ENCODE measurements at places on chromosomes 4 and X.
A peak's percentile ranks its signal among the peaks of the same experiment; 100 is the strongest.

DNA sequence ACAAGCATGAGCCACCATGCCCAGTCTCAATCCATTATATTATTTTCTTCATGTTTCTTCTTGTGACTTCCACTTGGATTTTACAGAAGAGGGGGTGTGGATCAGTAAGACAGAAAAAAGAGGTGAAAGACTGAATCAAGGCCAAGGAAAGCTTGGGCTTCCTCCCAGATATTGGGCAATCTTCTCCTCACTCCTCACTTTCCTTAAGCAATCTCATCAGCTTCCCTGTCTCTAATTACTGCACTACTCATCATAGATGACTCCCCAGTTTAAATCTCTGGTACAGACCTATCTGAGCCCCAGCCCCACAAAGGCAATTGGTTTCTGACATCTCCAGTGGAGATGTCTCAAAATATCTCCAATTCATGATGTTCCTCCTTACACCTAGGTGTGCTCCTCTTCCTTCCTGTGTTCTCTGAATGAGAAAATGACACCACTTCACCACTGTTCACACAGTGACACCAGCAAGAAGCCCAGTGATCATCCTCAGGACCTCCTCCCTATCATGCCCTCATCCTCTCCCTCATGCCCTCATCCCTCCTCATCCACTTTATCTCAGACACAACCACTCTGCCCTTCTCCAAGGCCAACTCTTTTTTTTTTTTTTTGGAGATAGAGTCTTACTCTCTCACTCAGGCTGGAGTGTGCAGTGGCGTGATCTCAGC lies 44.8 kb upstream of the HERC6 start:
- DNase-seq: no peak

DNA sequence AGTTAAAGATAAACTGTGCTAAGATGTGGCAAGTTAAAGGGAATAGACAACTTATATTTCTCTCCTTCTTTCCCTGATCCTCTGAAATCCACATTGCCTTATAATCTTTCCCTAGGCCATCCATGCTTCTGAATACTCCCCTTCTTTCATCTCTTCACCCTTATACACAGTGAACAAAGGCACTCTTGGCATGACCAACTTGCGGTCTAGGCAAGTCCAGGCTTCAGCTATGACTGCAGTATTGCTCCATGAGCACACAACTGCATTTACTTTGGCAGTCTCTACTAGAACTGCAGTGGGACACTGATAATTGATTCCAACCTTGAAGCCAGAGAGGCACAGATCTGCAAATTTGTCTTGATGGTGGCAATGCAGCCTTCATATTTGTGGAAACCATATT lies 24.2 kb upstream of the UBA6 start:
- DNase-seq: no peak

DNA sequence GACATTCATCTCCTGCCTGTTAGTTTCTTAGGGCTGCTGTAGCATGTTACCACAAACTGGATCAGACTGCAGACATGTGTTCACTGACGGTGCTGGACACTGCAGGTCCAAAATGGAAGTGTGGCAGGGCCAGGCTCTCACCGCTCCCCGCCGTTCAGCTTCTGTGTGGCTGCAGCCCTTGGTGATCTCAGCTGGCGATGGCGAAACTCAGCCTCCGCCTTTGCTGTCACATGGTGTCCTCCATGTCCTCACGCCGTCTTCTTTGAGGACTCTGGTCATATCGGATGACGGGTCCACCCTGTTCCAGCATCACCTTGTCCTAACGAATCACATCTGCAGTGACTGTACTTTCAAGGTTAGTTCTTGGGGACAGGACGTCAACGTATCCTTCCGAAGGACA lies 25.9 kb upstream of the HELT start:
- DNase-seq: no peak

- DNase-seq: no peak
These were observed 20.8 kb upstream of the CXCL3 start for GRCh38 chr4:74059161-74059829.

GRCh38 chr4:1290165-1290977 lies 680 bp downstream of the MAEA start:
- peak; percentile 66 for DNase-seq

GRCh38 chr4:61427818-61428495 lies 227.8 kb downstream of the ADGRL3 start:
- DNase-seq: no peak

- peak; percentile 97 for DNase-seq
These were observed at the start of gene PPP2R3B for GRCh38 chrX:386768-387575. TSS of gene PPP2R3B (minus strand) at chrX:386907. CDS start at chrX:386691, 216 bp downstream.

DNA sequence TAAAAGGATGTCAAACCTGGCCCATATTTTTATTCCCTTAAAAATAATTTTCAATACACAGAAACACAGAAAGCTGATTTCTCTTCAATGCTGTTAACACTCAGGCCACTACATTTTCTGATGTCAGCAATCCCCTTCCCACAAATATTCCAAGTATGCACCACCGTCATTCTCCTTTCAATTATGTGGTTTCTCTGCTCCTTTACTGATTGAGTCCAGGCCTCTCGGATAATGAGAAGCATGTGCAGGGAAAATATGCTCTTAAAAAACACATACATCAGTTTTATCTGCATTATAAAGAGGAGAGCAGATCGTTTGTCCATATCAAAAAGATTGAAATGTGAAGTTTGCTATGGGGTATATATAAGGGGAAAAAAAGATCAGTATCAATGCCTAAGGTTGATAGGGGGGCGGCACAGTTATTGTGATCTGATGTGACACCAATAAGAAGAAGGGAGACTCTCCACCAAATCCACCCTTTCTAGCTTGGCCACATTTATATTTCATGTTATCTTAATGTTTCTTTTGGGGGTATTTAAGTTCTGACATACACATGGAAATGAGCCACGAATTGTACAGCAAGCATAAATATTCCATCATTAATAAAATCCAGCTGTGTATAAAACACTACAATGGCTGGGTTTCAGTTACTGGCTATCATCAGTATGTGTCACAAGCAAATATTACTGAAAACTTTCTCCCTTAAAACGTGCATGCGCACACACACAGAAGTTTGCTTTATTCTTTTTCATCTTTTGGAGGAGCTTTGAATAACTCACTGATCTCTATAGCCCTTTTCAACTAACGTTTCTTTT lies 6.4 kb downstream of the AMOT start:
- no peak for DNase-seq

DNA sequence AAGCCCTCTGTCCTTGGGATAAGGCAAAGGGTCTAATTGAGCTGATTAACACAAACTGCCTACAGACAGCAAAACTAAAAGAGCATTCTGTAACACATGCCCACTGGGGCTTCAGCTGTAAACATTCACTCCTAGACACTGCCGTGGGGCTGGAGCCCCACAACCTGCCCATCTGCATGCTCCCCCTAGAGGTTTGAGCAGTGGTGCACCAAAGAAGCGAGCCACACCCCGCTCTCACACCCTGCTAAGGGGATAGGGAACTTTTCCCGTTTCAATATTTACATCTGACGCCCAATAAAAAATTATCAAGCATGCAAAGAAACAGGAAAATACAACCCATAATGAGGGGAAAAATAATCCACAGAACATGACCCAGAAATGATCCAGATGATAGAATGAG lies 46.9 kb upstream of the HSD17B10 start:
- no peak for DNase-seq

- no peak for DNase-seq
These were observed 603.8 kb upstream of the PCDH7 start for GRCh38 chr4:30116401-30116800.

DNA sequence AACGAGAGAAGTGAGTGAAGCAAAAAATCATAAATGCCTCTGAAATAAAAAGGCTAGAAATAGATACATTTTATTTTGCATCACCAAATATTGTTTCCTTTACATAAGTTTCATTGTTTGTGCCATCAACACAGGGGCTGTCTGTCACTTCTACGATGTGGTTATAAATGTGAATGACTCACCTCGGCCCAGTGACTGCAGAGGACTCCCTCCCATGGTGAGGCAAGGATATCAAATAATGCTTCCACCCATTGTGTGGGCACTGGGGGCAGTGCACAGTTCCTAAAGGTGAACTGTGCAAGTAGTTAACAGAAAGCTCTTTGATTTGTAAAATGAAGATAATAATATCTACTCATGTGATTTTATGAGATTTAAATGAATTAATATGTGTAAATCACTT lies 230.3 kb upstream of the NEIL3 start:
- peak; percentile 39 for DNase-seq

DNA sequence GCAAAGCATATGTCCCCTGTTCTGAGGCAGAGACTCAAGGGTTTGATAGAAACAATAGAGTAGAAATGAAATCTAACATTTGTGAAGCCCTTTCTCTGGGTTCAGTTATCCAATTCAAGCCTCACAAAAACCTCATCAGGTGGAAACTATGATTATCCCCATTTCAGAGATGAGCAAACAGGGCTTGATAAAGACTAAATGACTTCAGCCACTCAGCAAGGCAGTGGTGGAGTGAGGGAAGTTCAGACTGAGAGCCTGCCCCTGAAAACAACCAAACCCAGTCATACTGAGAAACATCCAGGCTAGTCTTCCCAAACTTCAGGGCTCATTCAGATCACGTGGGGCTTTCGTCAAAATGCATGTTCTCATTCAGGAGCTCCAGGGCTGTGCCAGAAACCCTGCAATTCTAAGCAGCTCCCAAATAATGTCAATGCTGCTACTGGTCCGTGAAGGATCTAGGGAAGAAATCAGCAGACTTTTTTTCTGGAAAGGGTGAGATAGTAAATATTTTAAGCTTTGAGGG lies 109.6 kb upstream of the KIT start:
- DNase-seq: no peak

GRCh38 chrX:20729416-20729815 lies 462.7 kb upstream of the RPS6KA3 start:
- no peak for DNase-seq

DNA sequence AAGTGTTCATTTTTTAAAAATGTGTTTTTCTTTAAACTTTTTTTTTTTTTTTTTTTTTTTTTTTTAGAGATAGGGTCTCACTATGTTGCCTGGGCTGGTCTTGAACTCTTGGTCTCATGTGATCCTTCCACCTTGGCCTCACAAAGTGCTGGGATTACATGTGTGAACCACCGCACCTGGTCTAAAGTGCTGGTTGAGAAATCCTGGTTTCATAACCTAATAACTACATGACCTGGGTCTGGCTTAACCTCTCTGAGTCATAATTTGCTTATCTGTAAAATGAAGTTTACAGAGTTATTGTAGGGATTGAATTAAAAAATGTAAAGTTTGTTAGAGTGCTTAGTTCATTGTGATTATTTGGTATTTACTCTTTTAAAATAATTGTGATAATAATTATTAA lies 5.2 kb downstream of the HSD17B13 start:
- no peak for DNase-seq

GRCh38 chr4:71206763-71207162 lies 132.1 kb upstream of the SLC4A4 start:
- DNase-seq: no peak

DNA sequence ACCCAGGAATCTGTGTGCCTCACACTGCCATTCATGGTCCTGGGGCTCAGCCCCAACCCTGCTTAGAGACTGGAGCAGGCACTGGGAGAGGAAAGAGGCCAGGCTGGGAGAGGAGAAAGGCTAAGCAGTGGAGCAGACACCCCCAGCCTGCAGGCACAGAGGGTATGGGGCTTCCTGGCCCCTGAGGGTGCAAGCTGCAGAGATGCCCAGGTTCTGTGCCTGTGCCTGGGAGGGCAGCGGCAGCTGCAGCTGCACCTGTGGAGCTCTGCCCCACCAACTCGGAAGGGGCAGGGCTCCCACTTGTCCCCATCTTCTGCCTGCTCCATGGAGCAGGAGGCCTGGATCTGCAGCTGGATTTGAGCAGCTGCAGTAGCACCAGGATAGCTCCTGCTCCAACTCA lies 47.9 kb downstream of the DMP1 start:
- no peak for DNase-seq

DNA sequence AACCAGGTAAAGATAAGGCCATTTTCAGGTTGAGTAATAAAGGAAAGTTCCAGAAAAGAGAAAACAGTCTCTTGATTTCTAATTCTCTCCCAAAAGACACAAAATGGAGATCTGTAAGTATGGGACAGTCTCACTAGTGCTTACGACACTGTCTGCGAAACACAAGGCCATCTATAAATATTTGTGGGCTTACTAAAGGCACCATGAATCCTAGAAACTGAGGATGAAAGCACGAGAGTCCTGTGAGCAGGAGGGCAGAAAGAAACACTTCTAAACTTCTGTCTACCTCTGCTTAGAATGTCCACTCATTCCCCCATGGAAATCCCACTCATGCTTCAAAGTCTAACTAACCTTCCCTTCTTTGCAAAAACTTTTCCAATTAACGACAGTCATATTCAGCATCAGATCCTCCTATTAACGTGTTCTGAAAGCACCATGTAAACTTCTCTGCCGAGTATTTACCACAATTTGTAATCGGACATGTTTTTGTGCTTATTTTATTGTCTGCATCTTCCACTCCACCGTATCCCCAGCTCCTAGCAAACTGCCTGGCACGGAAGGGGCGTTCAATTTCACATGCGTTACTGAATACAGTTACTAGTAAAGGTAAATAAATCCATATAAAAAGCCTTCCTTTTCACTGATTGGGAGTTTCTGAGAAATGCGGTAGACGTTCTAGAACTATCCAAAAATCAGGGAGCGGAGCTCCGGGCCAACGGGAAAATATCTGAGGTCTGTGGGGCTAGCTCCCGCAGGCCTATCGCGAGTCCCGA lies 665 bp downstream of the PSMD10 start:
- DNase-seq: peak; percentile 53

- DNase-seq: no peak
These were observed 200.3 kb upstream of the GALNTL6 start for GRCh38 chr4:171612907-171613306.

DNA sequence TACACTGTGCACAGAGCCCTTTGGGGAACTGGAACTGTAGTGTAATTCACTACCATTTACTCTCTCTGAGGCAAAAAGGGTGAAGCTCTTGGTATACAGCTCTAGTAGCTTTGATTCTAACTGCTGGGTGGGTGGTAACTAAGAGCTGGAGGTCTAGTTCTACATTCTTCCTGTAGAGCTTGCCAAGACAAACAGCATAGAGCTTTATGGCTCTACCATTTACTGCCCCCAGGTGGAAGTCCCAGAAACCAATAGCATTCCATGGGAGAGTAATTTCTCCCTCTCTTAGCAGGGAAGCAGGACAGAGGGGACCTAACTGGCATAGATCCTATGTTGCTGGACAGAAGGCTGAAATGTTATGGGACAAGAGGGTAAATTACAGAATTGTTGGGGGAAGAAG lies 26.7 kb downstream of the HDAC8 start:
- no peak for DNase-seq
